Central memory CD8-positive, alpha-beta T cell (primary cell): ENCODE measurements at places on chromosomes 2 and 18.

DNA sequence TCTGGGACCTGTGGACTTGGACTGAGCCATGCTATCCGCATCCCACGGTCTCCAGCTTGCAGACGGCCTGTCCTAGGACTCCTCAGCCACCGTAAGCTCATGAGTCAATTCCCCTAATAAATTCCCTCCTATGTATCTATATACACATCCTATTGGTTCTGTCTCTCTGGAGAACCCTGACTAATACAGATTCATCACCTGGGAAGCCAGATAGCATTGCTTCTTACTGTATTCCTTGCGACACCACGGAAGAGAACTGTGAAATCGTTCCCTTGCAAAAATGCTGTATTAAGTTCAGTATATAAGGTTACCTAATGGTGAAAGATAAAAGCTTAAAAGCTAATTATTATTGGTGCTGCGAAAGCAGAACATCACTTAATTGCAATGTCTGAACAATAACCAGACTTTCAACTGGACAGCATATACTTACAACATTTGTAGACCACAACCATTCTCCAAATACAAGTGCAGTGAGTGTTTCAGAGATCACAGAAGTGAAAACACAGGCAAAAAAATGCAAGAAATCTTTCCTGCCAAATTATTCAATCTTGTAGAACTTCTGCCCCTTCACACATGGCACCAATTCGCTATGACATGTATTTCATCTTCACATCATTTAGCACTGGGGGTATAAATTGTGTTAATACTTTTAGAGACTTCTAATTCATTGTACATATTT is 352.9 kb downstream of the TXNL1 start:
- no peak for DNase-seq

DNA sequence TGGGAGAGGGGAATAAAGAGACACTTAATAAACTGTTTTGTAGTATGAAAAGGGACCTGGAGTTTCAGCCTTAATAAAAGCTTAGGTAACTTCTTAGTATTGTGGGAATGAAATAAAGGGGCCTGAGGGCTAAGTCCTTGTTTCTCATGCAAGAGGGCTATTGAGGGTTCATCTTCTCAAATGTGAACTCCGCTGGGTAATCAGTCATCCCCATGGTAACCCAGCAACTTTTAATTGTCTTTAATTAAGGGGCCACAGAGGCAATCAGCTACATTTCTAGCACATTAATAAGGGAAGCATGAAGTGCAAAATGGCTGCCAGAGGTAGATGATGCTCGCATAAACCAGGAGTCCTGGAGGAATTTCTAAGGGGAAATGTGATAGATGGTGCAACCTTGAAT is 1784.2 kb upstream of the CELF4 start:
- DNase-seq: no peak

- DNase-seq: no peak
Observed at GRCh38 chr2:106575955-106576354, 88.8 kb downstream of the CD8B2 start.

- DNase-seq: no peak
Observed at GRCh38 chr2:203625701-203626100, 80.7 kb upstream of the CD28 start.

GRCh38 chr2:15939556-15939853 is 845 bp upstream of the MYCN start:
- DNase-seq: no peak

DNA sequence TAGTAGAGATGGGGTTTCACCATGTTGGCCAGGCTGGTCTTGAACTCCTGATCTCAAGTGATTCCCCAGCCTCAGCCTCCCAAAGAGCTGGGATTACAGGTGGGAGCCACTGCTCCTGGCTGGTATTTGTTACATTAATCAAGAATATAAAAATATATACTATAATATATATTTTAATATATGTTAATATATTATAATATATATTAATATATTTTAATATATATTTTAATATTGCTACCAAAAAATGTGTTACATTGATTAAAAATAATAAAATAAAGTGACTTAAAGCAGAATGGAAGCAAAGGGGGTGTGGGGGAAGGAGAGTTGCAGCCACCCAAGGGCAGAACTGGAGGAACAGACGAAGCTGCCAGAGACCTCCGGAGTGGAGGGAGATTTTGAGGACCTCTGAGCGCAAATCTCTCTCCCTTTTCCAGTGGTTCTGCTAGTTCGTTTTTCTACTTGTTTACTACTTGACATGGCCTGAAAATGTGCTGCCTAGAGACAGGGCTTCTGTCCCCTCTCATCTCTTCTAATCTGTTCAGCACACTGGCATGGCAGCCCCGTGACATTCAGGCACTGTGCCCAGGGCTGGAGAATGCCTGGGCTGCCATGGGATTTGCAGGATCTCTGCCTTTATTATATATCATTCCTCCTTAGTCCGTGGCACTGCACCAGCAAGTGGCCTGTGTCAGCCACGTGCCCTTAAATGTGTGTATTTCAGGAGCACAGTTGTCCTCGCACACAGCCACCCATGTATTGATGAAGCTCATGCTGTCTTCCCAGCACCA is 47.9 kb upstream of the RAB12 start:
- DNase-seq: no peak

GRCh38 chr2:192413812-192414681 is 219.3 kb upstream of the TMEFF2 start:
- DNase-seq: no peak

- DNase-seq: no peak
Observed at GRCh38 chr2:212797484-212798205, 259.0 kb upstream of the ERBB4 start.

- DNase-seq: no peak
Observed at GRCh38 chr2:170227951-170228350, 50.0 kb downstream of the MYO3B start.

- peak; percentile 63 for DNase-seq
Observed at GRCh38 chr2:223837287-223838061, at the start of gene AP1S3. AP1S3 (minus strand) TSS chr2:223837582; CDS start chr2:223837450, 132 bp downstream.

DNA sequence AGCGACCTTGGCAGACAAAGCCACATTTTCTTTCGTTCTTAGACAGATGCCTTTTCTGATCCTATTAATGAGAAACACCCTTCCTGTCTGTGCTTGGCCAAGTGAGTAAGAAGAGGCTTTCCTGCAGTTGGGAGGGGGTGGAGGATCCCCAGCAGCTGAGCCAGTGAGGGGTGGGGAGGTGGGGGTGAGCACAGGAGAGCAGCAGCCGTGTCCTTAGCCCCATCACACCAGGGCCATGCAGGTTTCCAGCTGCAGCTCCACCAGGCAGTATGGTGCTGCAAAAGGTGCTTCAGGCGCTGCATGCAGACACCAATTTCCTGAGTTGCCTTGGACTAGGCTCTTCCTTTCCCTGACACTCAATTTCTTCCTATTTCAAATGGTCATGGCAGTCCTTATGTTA is 123.3 kb upstream of the SIX2 start:
- no peak for DNase-seq

- no peak for DNase-seq
Observed at GRCh38 chr2:67462738-67463496, 65.8 kb downstream of the ETAA1 start.

DNA sequence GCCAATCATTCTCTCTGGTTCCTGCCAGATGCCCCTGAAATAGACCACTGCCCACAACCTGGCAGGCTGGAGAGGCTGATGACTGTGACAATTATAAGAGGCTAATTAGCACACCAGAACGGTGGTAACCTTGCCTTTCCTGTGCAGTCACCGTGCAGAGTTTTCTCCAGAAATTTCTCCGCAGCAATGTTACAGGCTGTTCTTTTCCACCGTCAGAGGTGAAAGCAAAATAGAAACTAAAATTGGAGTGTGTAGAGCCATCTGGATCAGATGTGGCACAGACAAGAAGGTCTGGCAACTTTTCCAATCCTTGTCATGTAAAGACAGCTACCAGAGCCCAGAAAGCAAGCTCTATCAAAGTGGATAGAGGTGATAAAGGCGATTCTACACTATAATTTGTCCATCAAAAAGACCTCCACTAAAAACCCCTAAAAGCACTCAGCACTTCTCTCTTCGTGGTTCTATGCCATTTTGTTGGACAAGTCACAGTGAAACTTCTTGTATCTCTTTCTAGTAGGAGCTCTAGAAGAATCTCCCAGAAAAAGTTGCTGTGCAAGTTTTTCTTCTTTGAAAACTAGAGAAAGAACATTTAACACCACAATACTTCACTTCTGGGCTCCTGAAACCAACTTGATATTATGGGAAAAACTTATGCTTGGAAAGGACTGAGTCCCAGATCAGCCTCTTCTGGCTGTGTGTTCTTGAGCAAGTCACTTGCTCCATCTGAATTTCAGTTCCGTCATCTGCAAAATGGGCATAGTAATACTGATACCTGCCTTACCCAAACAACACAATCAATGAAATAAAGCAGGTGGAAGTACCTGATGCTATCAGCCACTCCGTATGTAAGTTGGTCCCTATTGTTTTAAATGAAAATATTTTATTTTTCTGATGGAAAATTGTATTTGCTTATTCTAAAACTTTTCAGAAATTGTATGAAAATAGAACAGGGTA is 295.6 kb upstream of the DLGAP1 start:
- no peak for DNase-seq

DNA sequence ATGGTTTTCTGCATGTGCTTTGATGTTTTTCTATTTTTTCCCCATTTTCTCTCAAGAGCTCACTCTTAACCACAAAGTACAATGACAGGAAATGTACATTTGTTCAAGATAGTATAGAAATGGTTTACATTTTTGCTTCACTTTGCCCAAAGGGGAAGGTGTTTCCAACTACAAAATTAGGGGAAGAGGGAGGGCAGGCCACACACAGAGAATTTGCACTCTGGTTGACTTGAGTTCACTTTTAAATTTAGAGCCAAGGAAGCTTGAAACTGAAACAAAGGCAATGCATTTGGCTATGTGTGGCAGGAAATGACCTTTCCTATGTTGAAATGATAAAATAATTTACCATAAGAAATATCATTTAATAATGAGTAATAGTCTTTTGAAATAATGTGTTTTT is 19.1 kb upstream of the VIT start:
- DNase-seq: no peak

DNA sequence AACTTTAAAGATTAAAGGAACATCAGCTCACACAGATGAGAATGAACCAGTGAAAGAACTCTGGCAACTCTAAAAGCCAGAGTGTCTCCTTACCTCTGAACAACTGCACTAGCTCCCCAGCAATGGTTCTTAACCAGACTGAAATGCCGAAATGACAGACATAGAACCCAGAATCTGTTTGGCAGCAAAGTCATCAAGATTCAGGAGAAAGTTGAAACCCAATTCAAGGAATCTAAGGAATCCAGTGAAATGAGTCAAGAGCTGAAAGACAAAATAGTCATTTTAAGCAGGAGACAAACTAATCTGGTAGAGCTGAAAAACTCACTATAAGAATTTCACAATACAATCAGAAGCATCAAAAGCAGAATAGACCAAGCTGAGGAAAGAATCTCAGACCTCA is 72.0 kb downstream of the STRADB start:
- no peak for DNase-seq

DNA sequence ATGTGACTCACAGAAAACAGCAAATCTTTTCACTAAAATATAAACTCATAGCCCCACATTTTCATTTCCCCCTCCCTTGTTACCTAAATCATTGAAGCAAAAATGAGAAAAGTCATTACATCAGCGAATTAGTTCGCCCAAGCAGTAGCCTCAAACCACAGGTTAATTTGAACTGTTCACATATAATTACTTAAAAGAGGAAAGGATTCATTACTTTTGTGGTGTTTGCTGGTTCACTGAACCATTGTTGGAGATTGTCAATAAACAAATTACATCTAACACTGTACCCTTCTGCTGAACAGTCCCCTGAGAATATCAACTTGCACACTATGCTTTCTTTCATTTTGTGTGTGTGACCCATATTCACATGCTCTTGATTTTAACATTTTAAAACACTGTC is 238.7 kb downstream of the ERBB4 start:
- no peak for DNase-seq

GRCh38 chr18:13501891-13502290 is 224.5 kb downstream of the FAM210A start:
- no peak for DNase-seq

DNA sequence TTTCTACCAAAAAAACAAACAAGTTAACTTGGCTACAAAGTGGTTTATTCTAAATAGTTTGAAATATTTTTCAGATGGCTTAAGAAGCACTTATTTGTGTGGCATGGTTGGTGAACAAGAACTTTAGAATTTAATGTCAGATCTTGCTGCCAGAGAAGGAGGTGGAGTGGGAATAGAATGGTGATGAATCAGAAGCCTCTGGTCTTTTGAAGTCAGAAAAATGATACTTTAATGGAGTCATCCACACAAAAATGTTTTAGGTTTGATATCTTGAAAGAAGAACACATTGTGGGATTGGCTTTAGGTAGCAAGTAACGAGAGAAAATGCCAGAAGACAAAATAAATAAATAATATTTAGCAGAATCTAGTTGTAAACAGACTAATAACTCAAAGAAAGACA is 243.1 kb upstream of the FANCL start:
- DNase-seq: no peak

DNA sequence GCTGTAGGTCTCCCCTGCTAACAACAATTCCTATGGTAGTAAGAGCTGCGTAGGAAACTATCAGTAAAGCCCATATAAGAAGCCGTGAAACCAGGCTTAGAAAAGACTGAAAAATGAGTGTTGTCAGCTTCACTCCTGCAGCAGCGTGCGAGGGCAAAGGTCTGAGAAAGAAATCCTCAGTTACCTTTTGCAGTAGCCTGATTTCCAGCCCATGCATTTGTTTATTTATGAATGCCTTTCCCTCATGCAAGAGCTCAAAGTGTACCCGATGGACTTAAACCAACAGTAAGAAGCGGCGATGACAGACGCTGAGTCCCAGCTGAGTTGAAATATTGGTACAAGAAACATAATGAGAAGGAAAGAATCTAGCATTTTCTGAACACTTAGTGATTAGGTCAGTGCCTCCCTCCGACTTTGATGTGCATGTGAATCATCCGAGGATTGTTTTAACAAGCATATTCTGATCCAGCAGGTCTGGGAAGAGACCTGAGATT is 15.0 kb upstream of the POLI start:
- no peak for DNase-seq

- peak; percentile 6 for DNase-seq
Observed at GRCh38 chr2:240465268-240465764, 29.9 kb downstream of the GPC1 start.

GRCh38 chr2:56981554-56981953 is 797.8 kb downstream of the CCDC85A start:
- DNase-seq: no peak

DNA sequence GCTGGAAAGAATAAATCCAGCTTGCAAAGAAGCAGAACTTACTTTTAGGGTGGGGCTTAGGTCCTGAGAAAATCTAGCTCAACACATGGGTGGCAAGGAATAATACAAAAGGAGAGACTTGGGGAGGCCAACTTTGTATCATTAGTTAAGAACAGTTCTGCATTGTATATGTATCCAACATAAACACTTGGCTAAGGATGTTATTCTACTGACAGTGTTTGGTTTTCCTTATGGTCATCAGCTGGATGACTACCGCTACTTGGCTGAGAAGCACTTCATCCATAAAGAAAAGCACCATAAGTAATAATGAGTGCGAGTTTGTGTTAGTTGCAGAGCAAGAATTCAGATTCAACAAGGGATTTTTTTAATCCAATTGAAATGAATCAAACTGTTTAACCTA is 614.9 kb downstream of the ARHGAP15 start:
- DNase-seq: no peak

GRCh38 chr18:37742436-37742835 is 176.8 kb upstream of the CELF4 start:
- no peak for DNase-seq
